T-cell (primary cell): ENCODE measurements at places on chromosomes 3 and 15.

GRCh38 chr15:77436822-77437221 is 16.1 kb downstream of the HMG20A start:
- DNase-seq: no peak

DNA sequence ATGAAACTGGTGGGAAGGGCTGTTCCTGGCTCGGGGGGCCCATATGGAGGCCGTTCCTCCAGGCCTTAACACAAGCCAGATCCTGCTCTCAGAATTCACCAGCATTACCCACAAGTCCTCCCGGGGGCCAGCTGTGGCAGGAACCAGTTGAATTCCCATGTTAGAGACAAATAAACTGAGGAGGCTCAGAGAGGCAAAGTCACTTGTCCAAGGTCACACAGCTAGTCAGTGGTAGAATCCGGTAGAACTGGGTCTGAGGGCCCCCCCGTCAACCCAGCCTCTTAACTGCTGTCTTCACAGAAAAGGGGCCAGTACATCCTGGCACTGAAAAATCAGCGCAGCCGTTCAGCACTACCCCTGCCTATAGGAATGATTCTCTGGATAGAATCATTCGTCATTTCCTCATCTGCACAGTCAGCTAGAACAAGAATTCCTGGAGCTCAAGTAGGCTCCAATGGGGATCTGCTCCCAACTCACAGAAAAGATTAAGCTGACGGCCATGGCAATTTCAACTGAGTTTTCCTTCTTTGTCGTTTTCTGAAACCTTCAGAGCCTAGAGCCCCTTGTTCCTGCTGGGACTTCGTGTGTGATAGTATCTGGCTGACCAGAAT is 12.2 kb upstream of the TSEN2 start:
- no peak for DNase-seq

GRCh38 chr3:158768881-158769543 is 32.8 kb upstream of the MFSD1 start:
- DNase-seq: no peak

- DNase-seq: no peak
Observed at GRCh38 chr3:117036259-117036799, 326.8 kb downstream of the TUSC7 start.

- no peak for DNase-seq
Observed at GRCh38 chr3:181363231-181363630, 348.5 kb upstream of the SOX2 start.
